Right renal cortex interstitium (tissue), 3 donors: ENCODE measurements at places on chromosomes 6 and 20. TPM values are rescaled to one million over a fixed set of nuclear protein-coding genes. Genes with fewer than 3 reads are reported as not detected.

SLC35F1 gene
- 3.3 TPM for polyA plus RNA-seq

PRDM13 gene
- polyA plus RNA-seq = not detected

ATP6V1G2 gene
- polyA plus RNA-seq = 7.5 TPM

COL21A1 gene
- 111 TPM for polyA plus RNA-seq

TSPO2 gene
- 0.87 TPM for polyA plus RNA-seq

DACT2 gene
- polyA plus RNA-seq = 16.1 TPM

PPP1R14C gene
- polyA plus RNA-seq = 24.7 TPM

OR2H2 gene
- 0.07 TPM for polyA plus RNA-seq

BCL2L1 gene
- 81.4 TPM for polyA plus RNA-seq

OTOR gene
- not detected for polyA plus RNA-seq

DNA sequence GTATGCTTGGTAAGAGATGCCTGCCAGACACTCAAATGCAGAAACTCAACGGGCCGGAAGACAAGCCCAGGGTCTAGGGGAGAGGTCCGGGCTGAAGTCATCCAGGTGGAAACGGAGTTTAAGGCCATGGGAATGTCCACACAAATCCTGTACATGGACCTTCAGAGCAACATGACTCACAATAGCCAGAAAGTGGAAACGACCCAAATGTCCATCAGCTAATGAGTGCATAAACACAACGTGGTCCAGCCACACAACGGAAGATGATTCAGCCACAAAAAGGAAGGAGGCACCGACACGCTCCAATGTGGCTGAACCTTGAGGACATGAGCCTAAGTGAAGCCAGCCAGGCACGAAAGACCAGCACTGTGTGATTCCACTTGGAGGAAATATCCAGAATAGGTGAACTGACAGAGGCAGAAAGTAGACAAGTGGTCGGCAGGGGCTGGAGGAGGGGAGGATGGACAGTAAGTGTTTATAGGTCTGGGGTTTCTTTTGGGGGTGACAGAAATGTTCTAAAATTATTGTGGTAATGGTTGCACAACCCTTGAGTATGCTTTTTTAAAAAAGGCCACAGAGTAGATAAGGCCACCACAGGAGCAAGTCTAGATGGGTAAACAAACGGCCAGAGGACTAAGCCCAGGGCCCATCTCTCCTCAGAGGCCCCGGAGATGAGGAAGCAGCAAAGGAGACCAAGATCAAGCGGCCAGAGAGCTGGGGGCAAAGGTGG is 105.6 kb downstream of the PREX1 start:
- DNase-seq = no peak

- DNase-seq = no peak
Observed at GRCh38 chr6:17621003-17621402, 20.9 kb downstream of the FAM8A1 start.

- no peak for DNase-seq
Observed at GRCh38 chr6:11978169-11978987, 33.7 kb upstream of the HIVEP1 start.

DNA sequence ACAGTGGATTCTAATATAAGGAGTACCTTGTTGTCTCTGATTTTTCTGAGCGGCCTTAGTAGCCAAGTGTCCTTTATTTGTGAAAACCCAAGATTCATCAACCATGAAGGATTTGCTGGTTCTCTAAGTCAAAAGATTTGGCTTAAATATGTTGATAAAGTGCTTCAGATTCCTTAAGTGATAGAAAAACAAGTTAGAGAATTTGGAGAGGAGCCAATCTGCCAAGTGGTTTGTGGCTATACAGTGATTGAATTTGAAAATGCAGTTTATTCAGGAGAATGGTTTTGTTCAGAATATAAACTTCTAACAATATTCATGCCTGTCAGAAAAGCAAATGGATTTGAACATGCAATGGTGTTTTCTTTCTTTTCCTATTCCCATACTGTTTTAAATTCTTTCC is 54.8 kb downstream of the CAP2 start:
- no peak for DNase-seq

GRCh38 chr6:132736239-132736638 is 21.5 kb downstream of the VNN2 start:
- no peak for DNase-seq

DNA sequence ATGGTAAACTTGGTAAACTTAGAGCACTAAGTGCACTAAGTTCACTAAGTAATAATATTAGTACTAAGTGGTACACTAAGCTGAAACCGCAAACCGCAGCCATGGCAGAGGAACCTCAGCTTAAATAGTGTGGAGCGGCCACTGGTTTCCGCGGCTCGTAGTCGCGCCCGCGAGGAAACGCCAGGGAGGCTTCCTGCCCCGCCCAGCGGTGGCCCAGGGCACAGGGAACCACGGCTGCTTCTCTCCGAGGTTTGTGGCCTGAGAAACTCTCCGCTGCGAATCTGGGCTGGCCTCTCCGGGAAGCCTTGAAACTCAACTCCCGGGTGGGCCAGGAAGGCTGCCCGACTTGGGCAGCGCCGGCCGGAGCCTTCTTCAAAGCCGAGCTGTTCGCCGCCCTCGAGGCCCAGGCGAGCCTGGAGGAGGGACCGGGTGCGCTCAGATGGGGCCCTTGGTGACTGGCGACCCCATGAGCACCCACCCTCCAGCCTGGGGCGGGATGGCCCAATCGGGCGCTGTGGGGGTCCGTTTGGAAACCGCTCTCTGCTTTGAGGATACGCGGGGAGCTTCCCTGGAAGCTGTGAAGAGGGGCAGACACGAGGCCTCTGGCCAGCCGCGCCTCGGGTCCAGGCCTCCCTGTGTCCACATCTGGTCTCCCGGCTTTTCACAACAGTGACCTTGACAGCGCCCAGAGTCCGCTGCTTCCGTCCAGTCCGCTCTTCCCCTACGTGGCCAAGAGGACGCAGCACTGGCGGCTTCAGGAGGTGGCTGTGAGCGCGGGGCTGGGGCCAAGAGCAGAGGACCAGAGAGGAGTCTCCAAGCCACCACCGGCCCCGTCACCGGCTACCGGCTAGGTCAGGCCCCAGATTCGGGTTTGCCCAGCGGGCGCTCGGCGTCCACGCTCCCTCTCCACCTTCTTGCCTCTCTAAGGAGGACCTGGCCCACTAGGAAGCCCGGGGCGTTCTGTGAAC is 25.4 kb upstream of the HLA-E start:
- peak; percentile 17 for DNase-seq

DNA sequence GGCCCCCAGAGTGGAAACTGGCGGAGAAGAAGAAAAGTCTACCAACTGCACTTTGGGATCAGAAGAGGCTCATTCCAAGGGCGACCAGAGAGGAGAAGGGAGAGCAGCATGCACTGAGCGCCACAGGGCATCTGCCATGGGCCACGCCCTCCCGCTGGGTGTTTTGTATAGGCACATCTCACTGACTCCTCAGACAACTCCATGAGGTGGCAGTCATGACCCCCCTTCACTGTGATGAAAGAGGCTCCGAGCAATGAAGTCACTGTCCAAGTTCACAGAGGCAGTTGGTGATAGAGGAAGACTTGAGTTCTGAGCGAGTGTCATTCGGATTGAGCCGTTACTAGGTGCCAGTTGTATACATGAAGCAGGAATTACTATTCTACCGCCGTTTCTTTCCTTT is 15.4 kb downstream of the BPIFB1 start:
- no peak for DNase-seq

GRCh38 chr6:125753218-125753936 is 3.9 kb downstream of the HEY2 start:
- DNase-seq = no peak

- DNase-seq = no peak
Observed at GRCh38 chr6:133764008-133764753, 124.7 kb upstream of the TCF21 start.

DNA sequence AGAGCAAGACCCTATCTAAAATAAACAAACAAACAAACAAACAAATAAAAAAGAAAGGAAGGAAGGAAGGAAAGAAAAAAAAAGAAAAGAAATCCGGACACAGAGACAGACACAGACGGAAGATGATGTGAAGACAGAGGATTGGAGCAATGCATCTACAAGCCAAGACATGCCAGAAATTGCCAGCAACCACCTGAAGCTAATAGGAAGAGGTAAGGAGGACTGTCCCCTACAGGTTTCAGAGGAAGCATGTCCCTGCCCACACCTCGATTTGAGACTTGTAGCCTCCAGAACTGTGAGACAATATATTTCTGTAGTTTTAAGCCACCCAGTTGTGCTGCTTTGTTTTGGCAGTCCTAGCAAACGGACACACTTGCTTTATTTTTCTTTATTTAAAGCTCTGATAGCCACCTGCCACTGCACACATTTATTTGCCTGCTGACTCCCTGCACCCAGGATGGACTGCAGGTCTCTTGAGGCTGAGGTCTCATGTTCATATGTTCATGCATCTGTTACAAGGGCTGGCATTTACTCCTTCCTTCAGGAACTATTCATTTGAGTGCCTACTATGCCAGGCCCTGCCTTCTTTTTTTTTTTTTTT is 20.7 kb upstream of the ZMYND8 start:
- DNase-seq = no peak
